ENCODE measurements at places on chromosomes 2 and 18.

GRCh38 chr2:201208563-201209252 lies 25.8 kb downstream of the CASP10 start:
- DNase-seq, result no peak

- no peak for DNase-seq
Observed at GRCh38 chr2:197255543-197255942, 55.0 kb downstream of the ANKRD44 start.

DNA sequence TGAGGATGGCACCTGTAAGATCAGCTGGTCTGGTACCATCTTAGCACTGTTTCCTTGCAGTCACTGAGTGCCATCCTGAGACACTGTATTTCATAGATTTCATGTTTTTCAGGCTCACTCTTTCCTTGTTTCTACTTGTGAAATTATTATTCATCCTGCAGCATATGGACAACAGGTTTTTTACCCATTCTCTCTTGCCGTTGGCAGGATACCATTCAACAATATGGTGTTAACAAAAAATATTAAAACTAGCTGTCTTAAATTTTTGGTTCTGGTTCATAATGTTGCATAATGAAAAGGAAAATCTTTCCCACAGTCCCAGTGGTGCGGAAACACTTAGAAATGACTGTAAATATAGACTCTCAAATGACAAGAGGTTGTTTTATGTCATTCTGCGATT lies 23.1 kb upstream of the ATG16L1 start:
- no peak for DNase-seq

DNA sequence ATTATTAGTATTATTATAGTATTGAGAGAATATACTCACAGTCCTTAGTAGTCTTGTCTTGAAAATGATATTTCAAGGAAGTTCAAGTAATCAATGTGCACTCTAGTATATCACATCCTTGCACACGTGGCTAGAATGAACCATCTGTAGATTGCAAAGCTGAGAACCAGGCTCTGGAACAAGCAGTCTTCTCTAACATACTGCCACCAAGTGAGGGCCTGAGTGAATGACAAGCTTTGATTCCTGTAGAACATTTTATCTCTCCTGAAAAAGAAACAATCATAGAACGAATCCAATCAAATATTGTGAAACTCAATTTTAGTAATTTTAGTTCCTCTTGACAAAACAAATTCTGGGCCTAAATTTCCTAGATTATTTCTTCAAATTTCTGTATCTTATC lies 55.3 kb upstream of the SULT1C3 start:
- peak; percentile 10 for DNase-seq

- DNase-seq, result no peak
Observed at GRCh38 chr2:221254299-221254698, 317.8 kb downstream of the EPHA4 start.

DNA sequence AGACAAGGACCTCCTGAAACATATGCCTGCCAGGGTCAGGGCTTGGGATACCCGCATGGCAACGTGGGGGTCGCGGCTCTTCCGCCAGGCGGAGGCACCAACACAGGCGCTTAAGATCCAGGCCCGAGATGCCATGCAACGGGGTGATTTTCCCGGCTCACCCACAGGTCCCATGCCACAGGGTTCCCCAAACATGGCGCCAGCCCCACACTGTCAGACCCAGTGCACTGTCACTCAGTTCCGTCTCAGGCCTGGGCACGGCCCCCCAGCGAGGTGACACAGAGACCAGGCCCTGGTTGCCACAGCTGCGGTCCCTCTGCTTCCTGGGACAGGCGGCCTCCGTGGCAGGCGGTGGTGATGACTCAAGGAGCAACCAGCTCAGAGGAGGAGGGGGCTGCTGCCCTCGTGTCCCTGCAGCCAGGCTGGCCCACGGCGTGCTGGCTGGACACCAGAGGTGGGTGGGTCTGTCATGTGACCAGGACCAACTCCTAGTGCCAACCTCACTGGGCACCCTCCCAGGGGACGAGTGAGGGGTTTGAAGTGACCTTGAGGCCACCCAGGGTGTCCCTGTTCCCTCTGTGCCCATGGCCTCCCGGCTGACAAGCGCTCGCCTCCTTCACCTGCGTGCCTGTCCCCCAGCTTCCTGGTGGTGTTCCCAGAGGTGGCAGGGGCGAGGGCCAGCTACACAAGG lies 4.9 kb downstream of the PDCD1 start:
- peak; percentile 6 for DNase-seq

DNA sequence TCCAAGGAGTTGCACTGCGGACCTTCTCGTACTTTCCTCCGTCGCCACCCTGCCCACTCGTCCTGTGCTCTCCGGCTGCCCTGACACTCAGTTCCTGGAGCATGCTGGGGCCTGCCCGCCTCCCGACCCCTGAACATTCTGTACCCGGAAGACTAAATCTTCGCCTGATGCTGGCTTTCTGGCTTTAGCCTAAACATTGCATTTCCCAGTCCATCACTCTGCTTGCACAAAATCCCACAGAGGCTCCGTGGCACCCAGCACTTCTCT lies 550 bp upstream of the SFXN5 start:
- no peak for DNase-seq

- DNase-seq, result no peak
Observed at GRCh38 chr2:106596844-106597243, 109.7 kb downstream of the CD8B2 start.

DNA sequence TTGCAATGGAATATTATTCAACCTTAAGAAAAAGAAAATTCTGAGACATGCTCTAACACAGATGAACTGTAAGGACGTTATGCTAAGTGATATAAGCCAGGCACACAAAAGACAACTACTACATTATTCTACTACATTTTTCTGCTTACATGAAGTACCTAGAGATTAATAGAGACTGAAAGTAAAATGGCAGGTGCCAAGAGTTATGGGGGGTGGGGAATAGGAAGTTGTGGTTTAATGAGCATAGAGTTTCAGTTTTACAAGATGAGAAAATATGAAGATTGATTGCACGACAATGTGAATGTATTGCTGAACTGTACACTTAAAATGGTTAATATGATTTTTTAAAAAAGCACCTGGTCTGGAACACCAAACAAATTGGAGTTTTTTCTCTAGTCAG lies 1231.6 kb upstream of the DDX18 start:
- DNase-seq, result no peak

DNA sequence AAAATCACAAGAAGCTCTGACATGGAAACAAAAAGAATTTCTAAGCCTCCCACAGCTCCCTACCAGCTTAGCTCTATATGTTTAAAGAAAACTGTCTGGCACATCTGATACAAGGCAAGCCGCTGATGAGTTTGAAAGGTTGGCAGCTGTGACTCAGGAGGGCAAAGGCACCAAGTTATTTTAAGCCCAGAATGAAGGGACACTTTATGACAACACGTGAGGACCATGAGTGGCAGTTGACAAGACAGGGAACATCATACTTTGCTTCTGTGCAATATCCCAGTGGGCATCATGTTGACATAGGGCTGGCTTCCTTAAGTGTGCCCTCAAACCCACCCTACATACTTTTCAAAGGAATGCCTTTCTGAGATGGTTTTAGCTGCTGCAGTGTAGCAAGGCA lies 272.9 kb downstream of the CLIP4 start:
- DNase-seq, result no peak

- no peak for DNase-seq
Observed at GRCh38 chr2:231930593-231931281, 4.5 kb upstream of the NPPC start.

- no peak for DNase-seq
Observed at GRCh38 chr2:218832081-218832480, 478 bp upstream of the PRKAG3 start.

- DNase-seq, result no peak
Observed at GRCh38 chr2:134858245-134858644, 19.8 kb downstream of the ACMSD start.

DNA sequence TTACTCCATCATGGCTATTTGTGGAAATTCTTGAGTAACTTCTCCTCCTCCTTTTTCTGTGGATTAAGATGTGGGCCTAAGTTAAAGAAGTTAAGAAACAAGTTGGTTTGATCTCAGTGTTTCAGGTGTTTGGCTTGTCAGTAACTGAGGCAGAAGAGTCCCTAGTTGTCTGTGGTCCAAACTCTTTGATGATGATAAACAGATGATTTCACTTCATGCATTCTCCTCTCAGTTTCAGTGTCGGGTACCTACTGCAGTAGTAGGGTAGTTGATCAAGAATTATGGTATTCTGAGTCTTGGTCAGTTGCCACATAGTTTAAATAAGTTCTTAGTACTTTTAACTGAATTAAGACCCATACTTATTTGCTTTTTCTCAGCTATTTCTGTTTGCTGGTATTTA lies 85.6 kb downstream of the NCOA1 start:
- DNase-seq, result no peak

DNA sequence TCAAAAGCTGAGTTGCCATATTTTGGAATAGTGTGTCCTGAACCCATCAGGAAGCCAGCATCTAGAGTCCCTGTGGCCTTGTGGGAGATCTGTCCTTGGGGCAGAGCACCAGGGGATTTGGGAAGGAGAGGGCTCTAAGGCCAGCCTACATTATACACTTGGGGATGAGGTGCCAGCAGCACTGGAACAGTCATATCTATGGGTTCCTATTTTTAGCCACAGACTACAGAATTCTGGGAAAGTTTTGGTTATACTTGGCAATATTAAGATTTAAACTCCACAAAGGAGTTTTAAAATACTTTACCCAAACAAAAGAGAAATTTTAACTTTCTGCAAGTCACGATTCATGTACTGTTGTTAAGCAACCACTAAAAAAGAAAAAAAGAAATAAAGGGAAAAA lies 405.7 kb upstream of the MMADHC start:
- DNase-seq, result no peak

GRCh38 chr2:161998857-161999256 lies 75.2 kb downstream of the DPP4 start:
- no peak for DNase-seq

DNA sequence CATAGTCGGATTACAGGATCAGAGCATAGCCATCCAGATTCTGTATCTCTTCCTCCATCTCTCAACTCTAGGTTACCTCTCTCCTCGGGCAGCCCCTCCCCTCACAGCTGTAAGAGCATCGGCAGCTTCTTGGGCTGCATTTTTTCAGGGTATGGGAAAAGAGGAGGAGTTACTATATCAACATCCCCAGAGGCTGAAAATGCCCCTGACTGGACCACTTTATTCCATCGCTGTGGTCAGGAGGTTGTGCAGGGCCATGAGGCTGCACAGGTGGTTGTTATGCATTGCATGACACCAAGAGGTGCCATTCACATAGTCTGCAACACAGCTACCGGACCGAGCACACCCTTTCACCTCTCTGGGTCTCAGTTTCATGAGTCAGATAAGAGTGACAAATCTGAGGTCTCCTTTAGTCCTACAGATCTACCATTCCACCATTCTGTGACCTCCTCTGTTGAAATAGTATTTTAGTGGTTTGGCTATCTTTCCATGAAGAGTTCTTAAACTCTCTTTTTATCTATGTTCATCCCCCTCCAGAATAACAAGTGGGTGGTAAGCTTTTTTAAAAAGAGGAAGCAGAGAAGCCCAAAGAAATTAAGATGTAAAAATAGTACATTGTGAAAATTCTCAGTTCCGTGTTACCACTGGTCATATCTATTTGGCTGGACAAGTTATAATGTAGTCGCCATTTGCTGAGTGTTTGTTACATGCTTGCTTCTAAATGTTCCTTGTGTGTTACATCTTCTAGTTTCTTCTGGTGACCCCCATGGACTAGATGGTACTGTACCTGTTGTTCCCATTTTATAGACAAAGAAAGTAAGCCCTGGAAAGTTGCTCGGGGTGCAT lies 56.6 kb upstream of the SLC1A4 start:
- no peak for DNase-seq

DNA sequence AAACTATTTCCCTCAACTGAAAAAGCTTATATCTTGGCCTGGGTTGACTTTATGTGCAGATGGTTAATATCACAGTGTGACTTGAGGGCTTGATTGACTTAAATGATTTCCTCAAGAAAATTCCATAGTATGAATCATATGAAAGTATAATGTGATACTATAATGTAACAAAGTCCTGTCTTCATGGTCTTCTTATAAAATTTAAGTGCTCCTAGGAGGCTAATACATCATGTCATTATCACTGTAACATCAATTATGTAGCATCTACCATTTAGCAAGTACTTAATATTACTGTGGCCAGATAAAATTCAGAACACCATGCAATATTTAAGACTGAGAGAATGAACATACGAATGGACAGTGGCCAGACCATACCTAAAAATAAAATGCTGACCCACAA lies 276.1 kb downstream of the RIT2 start:
- no peak for DNase-seq
